Uterus (tissue), 4 donors: ENCODE measurements at places on chromosomes 6 and 20. TPM values are rescaled to one million over a fixed set of nuclear protein-coding genes. Genes with fewer than 3 reads are reported as not detected.

GRCh38 chr6:414447-414846, 22.9 kb downstream of the IRF4 start:
- no peaks in the 10 kb centered on the region for H3K4me1 ChIP-seq
- peaks cover 4% of the 10 kb centered on the region for H3K36me3 ChIP-seq
- H3K27me3 ChIP-seq, result no peaks in the 10 kb centered on the region
- H3K27ac ChIP-seq, result no peak overlapping the region

BPIFB1 gene
- total RNA-seq, result 0.21 TPM

ARFGEF3 gene
- total RNA-seq, result 5.8 TPM

GRCh38 chr20:7902879-7903278, 37.4 kb downstream of the HAO1 start:
- no peaks in the 10 kb centered on the region for H3K36me3 ChIP-seq
- DNase-seq, result no peak
- no peaks in the 10 kb centered on the region for H3K27me3 ChIP-seq

- H3K27me3 ChIP-seq, result no peaks in the 10 kb centered on the region
- no peak for DNase-seq
- H3K4me1 ChIP-seq, result no peaks in the 10 kb centered on the region
- H3K36me3 ChIP-seq, result no peaks in the 10 kb centered on the region
These were observed 308.7 kb downstream of the PKHD1 start for GRCh38 chr6:51778666-51779065.

DNA sequence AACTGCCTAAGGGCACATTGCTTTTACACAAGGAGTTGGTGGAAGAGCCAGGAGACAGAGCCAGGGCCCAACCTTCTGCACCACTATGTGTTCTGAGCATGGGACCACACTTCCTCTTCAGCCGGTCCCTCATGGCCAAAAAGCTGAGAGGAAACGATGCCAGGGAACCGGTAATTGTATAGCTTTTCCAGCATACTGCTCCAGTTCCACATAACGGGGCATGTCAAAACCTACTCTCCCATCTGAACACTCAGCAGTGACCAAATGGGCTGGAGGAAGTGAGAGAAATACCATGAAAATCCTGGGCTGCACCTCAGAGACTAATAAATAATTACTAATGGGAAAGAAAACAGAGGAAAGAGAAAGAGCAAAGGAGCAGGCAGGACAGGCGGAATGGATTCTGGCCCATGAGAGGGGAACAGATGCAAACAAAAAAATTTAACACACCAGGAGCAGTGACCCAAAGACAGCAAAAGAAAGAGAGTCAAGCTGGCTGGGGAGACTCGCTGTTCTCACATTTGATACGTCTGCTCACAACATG, 52.0 kb upstream of the BMP2 start:
- H3K4me3 ChIP-seq, result no peak overlapping the region
- no peak for DNase-seq
- no peaks in the 10 kb centered on the region for H3K4me1 ChIP-seq
- no peaks in the 10 kb centered on the region for H3K27me3 ChIP-seq

GDAP1L1 gene
- 0.41 TPM for total RNA-seq

- H3K36me3 ChIP-seq, result no peaks in the 10 kb centered on the region
- no peak overlapping the region for H3K4me3 ChIP-seq
- H3K27me3 ChIP-seq, result no peaks in the 10 kb centered on the region
- H3K4me1 ChIP-seq, result no peaks in the 10 kb centered on the region
- DNase-seq, result no peak
These were observed 330.1 kb upstream of the MARCKS start for GRCh38 chr6:113526995-113527394.

TFB1M gene
- total RNA-seq, result 22.2 TPM
